ENCODE measurements at places on chromosomes 12 and 14. TPM values are rescaled to one million over a fixed set of nuclear protein-coding genes. Genes with fewer than 3 reads are reported as not detected.

Gene FOXN4
- not detected for total RNA-seq

Gene C1QL4
- 0.16 TPM for total RNA-seq

Gene GLT1D1
- total RNA-seq: 0.11 TPM

Gene RNASE7
- total RNA-seq: not detected

Gene PMCH
- not detected for total RNA-seq

DNA sequence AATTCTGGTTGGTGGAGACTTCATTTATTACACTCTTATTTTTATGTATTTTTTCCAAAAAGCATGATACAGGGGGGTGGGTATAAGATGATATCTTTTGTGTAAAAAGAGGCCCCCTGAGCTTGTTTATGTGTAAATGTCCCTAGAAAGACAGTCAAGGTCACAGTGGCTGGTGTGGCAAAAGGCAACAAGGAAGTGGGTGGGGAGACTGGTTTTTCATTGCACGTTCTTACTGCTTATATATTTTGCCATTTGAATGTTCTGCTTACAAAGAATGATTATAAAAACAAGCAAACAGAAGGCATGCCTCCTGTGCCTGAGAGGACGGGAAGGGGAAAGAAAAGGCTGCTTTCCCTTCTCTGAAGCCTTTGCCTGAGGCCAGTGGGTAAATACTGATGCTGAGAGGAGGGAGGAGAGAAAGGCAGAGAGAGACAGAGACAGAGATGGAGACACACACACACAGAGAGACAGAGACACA is 24.1 kb upstream of the ADIPOR2 start:
- peaks cover 5% of the 10 kb centered on the region for H3K27me3 ChIP-seq
- H3K27ac ChIP-seq: peak overlapping the region; percentile 77
- H3K4me1 ChIP-seq: peaks cover 71% of the 10 kb centered on the region
- H3K4me3 ChIP-seq: peak overlapping the region; percentile 20

DNA sequence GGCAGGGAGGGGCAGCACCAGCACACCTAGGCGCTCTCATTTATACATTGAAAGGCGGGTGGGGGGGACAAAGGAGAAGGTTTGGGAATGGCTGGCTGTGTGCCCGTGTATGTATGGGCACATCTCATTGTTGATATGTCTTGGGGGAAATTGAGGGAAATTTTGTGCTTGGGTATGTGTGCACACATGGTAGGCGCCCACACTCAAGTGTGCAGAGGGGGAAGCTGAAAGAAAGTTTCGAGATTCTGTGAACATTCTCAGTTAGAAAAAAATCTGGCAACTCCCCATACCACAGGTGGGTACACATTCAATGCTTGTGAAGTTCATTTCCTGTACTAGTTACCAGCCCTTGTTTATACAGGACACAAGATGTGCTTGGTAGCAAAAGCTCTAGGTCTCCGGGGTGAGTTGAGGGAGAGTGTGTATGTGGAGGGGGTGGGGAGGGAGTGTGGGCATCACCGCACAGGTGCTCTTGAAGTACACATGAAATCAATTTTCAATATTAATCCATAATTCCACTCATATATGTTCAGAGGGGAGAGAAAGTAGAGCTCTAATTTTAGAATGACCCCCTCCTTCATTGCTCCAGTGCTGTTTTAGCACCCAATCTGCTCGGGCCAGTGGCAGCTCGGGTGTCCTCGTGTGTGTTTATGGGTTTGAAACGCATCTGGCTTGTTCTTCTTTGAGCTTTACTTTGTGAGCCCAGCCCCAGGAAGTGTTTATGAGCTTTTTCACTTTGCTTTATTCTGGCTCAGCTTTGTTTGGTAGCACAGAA is 286.0 kb downstream of the ZFP36L1 start:
- no peak for DNase-seq
- no peaks in the 10 kb centered on the region for H3K36me3 ChIP-seq
- no peak overlapping the region for H3K4me3 ChIP-seq

DNA sequence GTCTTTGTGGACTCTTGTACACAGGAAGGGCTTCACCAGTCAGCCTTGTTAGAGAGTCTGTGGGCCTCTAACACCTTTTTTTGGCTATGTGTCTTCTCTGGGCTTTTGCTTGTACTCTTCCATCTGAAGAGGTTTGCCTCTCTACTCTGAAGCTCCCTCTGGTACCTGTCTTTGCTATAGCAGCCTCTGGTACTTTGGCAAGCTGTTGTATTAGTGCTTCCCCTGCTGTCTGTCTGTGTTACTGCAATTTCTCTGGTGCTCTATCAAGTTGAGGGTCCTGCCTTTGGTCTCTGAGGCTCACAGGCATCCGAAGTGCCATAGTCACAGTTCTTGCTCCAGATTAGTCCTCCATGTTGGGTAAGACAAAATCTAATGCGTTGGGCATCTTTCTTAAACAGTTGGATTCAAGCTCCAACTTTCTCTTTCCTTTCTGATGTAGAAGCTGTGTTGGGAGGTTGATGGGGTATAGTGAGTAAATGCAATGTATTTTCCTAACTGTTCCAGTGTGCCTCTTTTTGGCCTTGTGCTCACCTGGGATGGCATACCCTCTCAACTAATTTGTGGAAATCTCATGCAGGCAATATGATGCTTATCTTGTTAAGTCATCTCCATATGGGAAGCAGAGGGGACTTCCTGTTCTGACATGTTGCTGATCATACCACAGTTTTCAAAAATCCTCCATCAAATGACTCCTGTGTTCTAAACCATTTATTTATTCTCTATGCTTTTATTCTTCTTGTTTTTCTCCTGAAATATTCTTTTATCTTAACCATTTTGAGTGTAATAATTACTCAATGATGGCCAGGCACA is 88.8 kb downstream of the ATF7IP start:
- H3K4me1 ChIP-seq: peaks cover 19% of the 10 kb centered on the region
- no peaks in the 10 kb centered on the region for H3K27me3 ChIP-seq
- no peak overlapping the region for H3K27ac ChIP-seq
- no peak for DNase-seq
- H3K4me3 ChIP-seq: no peak overlapping the region

DNA sequence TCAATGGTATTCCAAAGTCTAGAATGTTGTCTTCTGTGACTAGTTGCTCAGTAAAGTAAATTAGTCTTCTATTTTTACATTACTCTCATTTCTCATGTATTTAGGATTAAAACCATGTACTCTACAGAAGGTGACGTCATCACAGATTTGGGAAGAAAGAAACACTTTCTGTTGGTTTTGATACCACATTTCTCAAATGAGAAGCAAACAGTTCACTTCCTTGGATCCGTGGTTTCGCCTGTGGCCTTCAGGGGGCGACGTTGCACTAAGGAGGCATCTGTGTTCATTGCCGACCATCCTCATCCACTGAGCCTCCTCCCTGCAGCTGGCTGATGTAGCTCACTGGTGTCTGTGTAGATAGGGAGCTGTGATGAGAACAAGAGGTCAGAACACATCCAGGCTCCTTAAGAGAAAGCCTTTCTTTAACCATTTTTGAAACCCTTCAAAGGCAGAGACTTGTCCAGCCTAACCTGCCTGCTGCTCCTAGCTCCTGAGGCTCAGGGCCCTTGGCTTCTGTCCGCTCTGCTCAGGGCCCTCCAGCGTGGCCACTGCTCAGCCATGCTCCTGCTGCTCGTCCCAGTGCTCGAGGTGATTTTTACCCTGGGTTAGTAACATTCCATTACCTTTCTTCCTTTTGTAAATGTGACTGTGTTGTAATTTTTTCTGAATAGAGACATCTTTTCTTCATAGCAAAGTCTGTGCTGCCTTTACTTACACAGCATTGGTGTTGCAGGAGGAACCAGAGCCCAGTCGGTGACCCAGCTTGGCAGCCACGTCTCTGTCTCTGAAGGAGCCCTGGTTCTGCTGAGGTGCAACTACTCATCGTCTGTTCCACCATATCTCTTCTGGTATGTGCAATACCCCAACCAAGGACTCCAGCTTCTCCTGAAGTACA is 220.6 kb upstream of the OR4E1 start:
- H3K4me1 ChIP-seq: no peaks in the 10 kb centered on the region
- H3K27ac ChIP-seq: no peak overlapping the region
- no peak for DNase-seq
- no peaks in the 10 kb centered on the region for H3K36me3 ChIP-seq

GRCh38 chr14:53780051-53780555 is 176.5 kb downstream of the BMP4 start:
- H3K4me3 ChIP-seq: no peak overlapping the region
- no peaks in the 10 kb centered on the region for H3K36me3 ChIP-seq
- no peak overlapping the region for H3K27ac ChIP-seq
- DNase-seq: no peak

- H3K36me3 ChIP-seq: no peaks in the 10 kb centered on the region
- no peaks in the 10 kb centered on the region for H3K4me1 ChIP-seq
- DNase-seq: no peak
- H3K27me3 ChIP-seq: peaks cover 24% of the 10 kb centered on the region
Measured at GRCh38 chr12:3604748-3605586, 114.0 kb downstream of the PRMT8 start.

DNA sequence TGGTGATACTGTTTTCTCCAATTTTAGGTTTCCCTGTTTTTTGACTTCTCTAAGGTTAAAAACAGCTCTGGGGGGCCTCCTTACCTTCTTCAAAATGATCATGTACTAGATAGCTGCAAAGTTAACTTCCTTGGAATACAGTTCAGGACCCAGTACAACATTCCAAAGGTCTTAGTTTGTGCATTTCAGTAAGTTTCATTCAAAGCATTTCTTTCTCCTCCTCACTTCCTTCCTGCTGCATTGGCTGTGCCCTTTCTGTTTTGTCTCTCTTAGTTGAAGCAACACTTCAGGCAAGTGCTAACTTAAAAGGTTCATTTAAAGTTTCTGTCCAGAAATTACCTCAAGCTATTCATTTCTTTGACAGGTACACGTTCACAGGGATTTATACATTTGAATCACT is 95.7 kb downstream of the SCN8A start:
- DNase-seq: no peak
- peaks cover 38% of the 10 kb centered on the region for H3K4me1 ChIP-seq
- H3K4me3 ChIP-seq: no peak overlapping the region
- no peaks in the 10 kb centered on the region for H3K36me3 ChIP-seq

GRCh38 chr12:79374545-79374944 is 316.2 kb downstream of the PAWR start:
- H3K36me3 ChIP-seq: no peaks in the 10 kb centered on the region
- DNase-seq: no peak
- no peak overlapping the region for H3K27ac ChIP-seq
- H3K4me1 ChIP-seq: peaks cover 11% of the 10 kb centered on the region
- no peak overlapping the region for H3K4me3 ChIP-seq
- no peaks in the 10 kb centered on the region for H3K27me3 ChIP-seq

GRCh38 chr12:74365178-74365964 is 172.3 kb upstream of the ATXN7L3B start:
- DNase-seq: no peak
- H3K4me1 ChIP-seq: peaks cover 2% of the 10 kb centered on the region
- H3K4me3 ChIP-seq: no peak overlapping the region
- H3K27me3 ChIP-seq: peaks cover 20% of the 10 kb centered on the region
- no peaks in the 10 kb centered on the region for H3K36me3 ChIP-seq

DNA sequence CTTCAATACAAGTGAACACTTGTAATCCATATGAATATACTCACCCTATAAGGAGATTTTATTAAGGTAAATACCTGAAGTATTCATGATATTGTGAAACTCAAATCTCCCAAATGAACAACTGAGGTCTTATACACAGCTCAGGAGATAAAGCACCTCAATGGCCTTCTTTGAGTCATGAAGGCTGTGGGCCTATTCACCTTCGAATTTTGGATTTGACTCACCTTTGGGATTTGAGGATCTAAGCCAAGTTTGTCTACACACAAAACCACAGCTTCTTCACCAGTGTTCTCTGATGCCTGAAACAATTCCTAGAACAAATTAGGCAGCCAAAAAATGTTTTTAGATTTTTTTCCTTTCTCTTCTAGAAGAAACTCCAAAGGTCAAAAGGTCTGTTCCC is 194.1 kb downstream of the NUAK1 start:
- DNase-seq: no peak
- H3K27me3 ChIP-seq: no peaks in the 10 kb centered on the region
- no peak overlapping the region for H3K4me3 ChIP-seq
- no peaks in the 10 kb centered on the region for H3K36me3 ChIP-seq
- H3K27ac ChIP-seq: no peak overlapping the region
- no peaks in the 10 kb centered on the region for H3K4me1 ChIP-seq

DNA sequence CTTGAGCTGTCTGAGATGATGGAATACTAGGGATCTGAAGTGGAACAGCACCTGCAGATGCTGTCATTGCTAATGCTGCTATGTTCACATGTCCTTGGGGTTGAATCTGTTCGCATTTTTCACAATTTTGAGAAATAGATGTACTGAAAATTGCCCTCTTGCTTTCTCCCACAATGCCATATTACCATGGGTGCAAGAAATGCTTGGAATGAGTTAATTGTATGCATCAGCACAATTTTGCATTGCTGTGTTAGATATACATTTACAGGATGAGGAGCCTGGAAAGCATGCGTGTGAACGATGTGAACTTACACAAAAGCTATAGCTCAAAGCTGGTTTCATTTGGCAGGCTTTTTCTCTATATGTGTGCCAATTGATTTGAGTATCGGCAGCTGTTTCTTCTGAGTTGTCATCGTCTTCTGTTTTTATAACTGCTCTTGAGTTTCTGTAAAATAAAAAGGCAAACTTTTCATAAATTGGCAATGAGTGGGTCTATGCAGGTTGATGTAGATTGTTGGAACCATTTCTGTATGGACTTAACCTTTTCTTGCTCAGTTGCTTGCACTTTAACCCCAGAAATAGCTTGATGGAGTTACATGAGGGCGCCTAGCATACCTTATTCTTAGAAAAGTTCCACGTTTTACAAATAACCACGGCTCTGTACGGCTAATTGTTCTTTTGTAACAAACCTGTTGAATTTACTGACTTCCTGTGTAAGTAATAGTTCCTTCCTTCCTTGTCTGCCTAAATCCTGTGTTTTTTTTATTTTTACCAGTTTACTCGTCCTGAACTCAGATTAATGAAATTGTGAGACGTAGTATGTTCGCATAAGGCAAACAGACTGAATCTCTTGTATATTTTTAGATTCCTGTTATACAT is 105.9 kb downstream of the FGD4 start:
- no peak overlapping the region for H3K4me3 ChIP-seq
- no peak overlapping the region for H3K27ac ChIP-seq
- DNase-seq: no peak
- peaks cover 17% of the 10 kb centered on the region for H3K4me1 ChIP-seq
- no peaks in the 10 kb centered on the region for H3K27me3 ChIP-seq
- no peaks in the 10 kb centered on the region for H3K36me3 ChIP-seq

DNA sequence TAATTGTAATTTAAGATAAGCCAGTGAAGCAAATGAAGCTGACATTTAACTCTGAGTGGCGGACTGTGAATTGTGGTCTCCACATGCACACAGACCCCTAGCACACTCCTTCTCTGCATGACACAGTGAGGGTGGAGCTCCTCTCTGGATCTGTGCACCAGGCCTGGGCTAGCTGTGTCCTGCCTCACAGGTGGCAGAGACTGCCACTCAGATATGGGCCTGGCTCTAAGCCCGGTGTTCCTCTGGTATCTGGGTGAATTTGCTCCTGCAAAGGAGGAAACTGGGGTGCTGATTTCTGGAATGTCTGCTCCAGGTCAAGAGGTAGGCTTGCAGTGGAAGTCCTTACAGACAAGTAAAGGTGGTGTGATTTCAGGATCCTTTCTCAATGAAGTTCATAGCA is 282.4 kb downstream of the FOXN3 start:
- H3K36me3 ChIP-seq: peaks cover 6% of the 10 kb centered on the region
- no peaks in the 10 kb centered on the region for H3K27me3 ChIP-seq
- no peak overlapping the region for H3K4me3 ChIP-seq
- H3K27ac ChIP-seq: no peak overlapping the region

All from osteocyte (in vitro differentiated cells).